Stimulated activated CD4-positive, alpha-beta T cell treated with anti-CD3 and anti-CD28 coated beads, TNF-alpha, amount 100 ng/mL, for 48 hours (primary cell): ENCODE measurements at places on chromosomes 7 and 10.

DNA sequence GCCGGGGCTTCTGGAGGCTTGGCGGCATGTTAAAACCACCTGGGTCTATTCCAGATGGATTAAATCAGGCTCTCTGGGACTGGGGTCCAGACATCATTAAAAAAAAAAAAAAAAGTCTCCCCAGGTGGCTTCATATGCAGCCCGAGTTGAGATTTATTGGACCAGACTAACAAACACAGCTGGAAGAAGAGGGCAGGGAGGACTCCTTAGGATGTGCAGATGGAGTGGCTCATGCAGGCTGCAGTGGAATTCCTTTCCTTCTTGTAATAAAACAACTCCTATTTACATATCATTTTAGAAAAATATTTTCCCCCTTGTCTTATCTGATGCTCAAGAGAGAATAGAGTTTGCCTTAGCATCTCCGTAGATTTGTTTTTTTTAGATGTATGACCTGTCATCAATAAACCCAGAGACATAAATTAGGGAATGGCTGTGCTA is 238.1 kb downstream of the CAMK1D start:
- DNase-seq, result no peak

- DNase-seq, result no peak
These were observed 5.9 kb upstream of the GPER1 start for GRCh38 chr7:1081931-1082401.

DNA sequence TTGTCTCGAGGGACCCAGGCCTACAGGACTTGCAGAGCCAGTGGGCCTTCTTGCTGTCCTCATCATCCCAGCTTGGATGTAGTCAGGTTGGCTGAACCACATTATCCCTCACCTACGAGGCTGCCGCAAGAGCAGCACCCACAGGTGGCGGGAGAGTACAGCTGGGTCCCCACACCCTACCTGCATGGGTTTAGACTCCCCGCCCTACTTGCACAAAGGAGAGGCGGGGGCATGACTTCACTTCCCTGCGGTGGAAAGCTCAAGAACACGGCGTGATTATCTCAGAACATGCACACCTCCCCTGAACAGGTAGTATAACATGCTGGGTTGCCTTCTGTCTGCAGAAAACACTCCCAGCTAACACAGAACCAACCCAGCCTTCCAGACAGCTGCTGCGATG is 57.5 kb downstream of the CTBP2 start:
- no peak for DNase-seq

DNA sequence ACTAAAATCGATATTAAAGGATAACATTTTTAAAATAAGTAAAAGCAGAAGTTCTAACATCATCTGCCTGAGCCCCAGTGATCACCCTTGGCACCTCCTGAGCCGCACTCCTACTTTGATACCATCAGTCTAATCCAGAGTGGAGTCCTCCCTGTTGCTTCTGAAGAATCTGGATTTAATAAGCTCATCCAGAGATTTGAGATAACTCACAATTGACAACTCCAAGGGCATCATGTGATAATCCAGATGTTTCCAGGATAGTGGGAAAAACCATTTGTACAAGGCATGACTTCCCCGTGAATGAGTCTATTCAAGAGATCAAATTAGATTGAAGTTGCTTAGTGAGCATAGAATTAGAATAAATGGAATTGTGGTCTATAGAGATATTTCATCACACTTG is 475.8 kb upstream of the C7orf33 start:
- DNase-seq, result no peak

- DNase-seq, result no peak
These were observed 12.5 kb downstream of the PRF1 start for GRCh38 chr10:70589762-70590654.

DNA sequence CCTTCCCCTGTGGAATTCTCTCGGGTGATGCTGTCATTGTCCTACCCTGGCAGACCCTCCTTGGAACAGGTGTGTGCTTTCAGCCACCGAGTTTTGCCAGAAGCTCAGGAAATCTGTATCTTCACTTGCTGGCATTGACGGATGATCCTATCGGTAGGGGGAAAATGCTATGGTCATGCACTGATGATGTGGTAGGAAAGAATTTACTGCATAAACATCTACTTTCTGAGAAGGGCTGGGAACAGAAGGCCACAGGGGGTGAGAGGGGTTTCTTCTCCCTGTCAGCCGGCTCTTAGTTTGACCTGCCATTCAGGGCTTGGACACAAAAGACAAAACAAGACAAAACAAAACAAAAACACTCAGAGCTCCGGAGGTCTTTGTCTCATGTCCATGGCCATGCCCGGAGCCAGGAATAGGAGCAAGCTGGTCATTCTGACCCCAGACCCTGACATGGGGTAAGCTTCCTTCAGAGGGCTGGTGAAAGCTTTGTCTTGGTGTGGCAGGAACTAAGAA is 43.6 kb upstream of the CARD11 start:
- no peak for DNase-seq

DNA sequence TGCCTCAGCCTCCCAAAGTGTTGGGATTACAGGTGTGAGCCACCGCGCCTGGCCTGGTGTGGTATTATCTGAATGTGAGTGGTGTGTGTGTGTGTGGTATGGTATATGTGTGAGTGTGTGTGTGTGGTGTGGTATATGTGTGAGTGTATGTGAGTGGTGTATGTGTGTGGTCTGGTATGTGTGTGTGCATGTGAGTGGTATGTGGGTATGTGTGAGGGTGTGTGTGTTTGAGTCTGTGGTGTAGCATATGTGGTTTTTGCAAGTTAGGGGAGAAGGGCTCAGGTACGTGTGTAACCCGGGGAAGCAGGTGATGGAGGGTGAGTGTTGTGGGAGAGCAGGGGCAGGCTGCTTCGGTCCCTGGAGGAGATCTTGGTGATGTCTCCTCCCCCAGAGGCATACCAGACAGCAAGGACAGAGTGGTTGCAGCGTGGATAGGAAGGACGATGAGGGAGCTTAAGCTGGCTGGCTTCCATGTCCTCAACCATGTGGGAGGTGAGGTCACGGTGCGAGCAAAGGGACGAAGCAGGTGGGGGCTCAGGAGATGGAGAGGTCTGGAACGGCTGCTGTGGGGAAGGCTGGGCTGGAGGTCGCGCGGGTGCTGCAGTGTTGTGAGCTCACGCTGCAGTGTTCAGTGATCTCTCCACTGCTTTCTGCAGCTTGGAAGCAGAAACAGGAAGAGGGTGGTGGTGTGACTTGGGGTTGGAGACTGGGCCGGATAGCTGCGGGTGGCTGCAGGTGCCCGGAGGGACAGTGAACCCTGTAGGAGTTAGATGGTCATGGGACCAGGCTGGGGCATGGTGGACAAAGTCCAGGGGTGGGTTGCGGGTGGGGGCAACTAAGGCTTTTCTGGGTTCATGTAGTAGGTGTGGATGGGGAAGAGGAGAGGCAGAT is 5.0 kb downstream of the ZYX start:
- DNase-seq, result no peak

DNA sequence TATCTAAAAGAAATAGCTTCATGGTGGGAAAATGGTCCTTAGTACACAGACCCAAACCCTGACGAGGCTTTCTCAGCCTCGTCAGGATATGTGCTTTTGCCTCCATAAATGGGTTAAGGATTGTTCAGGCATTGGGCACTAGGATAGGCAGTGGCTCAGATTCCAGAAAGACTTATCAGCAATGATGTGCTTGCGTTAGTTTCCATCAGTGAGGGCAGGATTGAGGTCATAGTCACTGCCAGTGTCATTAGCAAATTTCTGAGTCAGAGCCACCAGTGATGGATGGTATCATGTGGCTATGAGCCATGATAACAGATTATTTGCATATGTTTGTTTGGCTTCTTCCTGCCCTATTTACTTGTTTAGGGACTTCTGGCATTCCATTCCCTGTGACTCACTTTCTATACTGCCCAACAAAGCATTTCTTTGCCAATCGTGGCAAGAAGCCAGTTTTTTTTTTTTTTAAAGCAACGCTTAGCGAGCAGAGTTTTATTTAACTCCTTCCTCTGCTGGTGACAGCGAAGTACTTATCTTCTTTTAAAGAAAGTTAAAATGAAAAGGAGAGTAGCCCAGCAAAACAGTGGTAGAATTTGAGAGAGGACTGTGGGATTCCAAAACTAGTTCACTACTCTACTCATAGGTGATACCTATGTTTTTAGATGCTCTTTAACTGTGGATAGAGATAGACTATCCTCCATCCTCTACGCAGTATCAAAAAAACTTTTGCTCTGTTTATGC is 44.4 kb downstream of the MYPN start:
- no peak for DNase-seq
